ENCODE measurements at places on chromosomes 4 and X. TPM values are rescaled to one million over a fixed set of nuclear protein-coding genes. Genes with fewer than 3 reads are reported as not detected.

- DNase-seq, result no peak
Observed at GRCh38 chr4:162282684-162283083, 118.9 kb upstream of the FSTL5 start.

GRCh38 chrX:34656842-34657725 lies at the start of gene TMEM47:
TSS of gene TMEM47 (minus strand) at chrX:34657285. CDS start at chrX:34657029, 256 bp downstream.
- no peak for DNase-seq

GRCh38 chr4:108129196-108129595 lies 39.5 kb downstream of the LEF1 start:
- no peak for DNase-seq

The SLC39A8 gene
- 23.5 TPM for polyA plus RNA-seq

GRCh38 chrX:56600141-56600540 lies 36.7 kb downstream of the UBQLN2 start:
- no peak for DNase-seq

DNA sequence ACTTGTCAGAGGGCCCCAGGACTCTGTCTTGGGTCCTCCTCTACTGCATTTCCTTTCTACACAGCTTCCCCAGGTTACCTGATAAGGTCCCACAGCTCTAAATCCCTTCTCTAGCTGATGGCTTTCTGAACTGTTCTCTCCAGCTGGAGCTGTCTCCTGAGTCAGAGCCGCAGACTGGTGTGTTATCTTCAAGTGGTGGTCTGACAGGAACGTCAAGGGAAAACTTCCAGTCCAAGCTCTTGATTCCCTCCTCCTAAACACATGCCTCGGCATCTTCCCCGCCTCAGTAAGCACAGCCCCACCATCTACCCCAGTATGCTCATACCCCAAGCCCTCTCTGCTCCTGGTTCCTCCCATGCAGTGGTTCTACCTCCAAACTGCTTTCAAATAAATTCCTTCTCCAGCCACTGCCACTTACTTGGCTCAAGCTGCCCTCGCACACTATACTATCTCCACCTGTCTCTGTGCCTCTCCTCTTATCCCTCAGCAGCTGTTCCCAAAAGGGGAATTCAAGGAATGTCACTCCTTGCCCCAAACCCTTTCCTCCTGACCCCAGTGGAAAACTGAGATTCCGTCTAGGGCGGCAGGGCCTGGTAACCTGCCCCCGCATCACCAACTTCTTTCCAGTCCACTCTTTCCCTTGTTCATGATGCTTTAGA lies 17.2 kb upstream of the CENPU start:
- DNase-seq, result no peak

The MAGEE2 gene
- 1.0 TPM for polyA plus RNA-seq

DNA sequence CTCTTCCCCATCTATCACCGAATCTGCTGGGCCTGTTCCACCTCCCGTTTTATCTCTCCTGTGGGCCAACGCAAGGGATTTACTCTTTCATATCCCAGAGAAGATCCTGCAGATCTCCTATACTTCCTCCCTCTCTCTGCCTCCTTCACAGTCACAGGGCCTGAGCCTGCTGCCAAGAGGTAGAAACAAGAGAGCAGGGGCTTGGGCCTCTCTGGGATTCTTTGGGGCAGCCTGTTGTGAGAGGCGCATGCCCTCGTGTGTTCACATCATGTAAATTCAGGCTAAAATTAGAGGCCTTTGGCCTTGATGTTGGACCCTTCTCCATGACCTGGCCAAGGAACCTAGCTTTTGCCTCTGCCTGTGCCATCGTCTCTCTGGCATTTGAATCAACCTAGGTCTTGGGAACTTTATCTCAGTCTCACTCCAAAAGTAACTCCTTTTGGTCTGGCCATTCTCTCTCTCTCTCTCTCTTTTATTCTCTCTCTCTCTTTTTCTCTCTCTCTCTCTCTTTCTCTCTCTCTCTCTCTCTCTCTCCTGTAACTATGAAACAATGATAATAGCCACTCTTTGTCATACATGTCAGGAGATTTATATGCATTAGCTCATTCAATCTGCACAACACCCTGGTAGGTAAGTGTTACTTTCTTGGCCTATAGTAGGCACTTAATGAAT lies 20.0 kb upstream of the EFNB1 start:
- no peak for DNase-seq

The GABRE gene
- polyA plus RNA-seq, result 6.3 TPM

DNA sequence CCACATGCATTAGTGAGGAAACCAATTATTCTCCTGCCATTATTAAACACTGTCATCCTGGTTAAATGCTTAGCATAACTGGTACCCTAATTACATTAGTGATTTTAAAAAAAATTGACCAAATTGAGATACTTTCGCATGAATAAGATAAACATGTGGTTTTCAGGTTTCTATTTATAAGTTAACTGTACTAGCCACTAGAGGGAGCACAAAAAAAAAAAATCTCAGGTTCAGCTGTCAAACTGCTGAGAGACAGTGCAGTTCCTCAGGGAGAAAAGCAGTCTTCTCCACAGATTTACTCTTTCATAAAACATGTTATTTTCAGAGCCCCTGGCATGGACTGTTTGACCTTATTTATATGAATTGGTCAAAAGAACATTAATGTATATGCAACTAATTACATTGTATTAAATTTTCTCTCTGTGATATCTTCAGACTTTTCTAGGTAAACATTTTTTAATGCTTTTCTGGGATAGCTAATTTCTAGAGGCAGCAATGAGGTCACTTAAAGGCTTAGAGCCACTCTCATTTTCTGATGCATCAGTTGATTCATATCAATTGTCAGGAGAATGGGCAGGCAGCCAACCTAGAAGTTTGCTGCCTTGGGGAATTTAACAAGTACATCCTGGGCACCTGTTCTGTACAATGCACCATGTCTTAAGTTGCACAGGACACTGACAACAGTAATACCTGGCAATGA lies 167.5 kb downstream of the CDS1 start:
- DNase-seq, result no peak

The COX7B2 gene
- polyA plus RNA-seq, result not detected

GRCh38 chrX:44947995-44948394 lies 75.0 kb downstream of the KDM6A start:
- no peak for DNase-seq

DNA sequence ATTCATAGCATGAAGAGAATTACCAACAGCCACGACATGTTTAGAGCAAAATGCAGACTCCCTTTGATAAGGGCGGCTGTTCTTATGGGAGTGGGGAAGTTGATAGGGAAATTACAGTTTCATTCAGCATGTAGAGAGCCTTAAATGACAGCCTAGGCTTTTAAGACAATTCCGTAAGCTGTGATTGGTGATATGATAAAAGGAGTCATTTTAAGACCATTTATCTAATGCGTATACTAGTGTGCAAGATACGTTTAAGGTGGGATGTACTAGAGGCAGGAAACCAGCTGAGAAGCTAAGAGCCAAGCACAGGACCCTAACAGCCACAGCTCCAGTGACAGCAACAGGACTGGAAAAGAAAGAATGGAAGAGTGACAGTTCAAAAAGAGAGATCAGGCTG lies 102.2 kb upstream of the ZFP42 start:
- no peak for DNase-seq

DNA sequence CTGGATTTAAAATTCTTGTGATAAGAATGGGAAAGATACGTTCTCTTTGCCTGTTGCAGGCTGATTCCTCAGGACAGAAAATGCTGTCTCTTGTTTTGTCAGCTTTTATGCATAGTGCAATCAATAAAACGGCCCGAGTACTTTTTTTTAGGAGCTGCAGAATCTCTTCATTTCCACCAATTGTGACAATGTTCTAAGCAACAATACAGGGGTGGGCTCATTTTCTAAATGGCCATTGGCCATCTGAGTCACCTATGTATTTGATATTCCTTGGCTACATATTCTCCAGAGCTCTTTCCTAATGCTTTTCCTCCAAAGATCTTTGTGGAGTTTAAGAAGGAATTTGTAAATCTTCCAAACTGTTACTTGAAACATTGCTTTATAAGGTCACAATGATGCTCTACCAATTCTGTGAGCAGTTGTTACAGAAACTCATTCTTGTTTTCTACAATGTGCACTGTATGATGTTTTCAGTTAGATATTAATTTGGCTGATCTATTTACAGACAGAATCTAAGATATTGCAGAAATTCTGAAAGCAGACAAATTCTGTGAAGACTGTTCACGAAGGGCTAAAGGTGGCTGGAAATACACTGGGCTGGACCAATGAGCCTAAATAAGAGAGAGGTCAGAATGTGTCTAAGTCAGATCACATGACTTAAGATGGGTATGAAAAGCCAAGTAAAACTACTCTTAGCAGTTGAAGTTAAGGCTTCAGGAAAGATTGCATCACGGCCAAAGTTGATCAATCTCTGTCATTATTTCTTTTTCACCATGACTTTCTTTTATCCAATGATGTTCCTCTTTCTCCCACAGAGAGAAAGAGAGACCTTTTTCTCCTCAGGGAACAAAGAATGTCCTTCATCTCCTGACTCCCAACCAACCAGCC lies 33.4 kb downstream of the TAPT1 start:
- no peak for DNase-seq

The TRIM61 gene
- 3.5 TPM for polyA plus RNA-seq

DNA sequence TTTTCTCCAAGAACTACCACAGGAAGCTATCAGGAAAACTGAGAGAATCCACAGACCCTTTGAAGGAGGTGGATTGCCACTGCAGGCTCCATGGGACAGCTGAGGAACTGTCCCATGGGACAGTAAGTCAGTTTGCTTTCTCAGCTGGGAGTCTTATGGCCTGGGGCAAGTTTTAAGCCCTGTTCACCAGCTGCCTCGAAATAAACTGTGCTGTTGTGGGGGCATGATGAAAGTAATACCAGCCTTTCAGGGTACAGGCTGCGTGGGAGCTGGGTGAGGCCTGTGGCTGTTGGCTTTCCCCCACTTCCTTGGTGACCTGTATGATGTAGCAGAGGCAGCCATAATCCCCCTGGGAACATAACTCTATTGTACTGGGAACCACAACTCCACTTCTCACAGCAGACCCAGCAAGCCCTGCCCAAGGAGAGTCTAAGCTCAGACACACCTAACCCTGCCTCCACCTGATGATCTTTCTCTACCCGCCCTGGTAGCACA lies 452.1 kb downstream of the STPG2 start:
- DNase-seq, result no peak

The TAF7L gene
- 0.78 TPM for polyA plus RNA-seq

GRCh38 chr4:52925531-52925968 lies 63.4 kb downstream of the RASL11B start:
- DNase-seq, result no peak

DNA sequence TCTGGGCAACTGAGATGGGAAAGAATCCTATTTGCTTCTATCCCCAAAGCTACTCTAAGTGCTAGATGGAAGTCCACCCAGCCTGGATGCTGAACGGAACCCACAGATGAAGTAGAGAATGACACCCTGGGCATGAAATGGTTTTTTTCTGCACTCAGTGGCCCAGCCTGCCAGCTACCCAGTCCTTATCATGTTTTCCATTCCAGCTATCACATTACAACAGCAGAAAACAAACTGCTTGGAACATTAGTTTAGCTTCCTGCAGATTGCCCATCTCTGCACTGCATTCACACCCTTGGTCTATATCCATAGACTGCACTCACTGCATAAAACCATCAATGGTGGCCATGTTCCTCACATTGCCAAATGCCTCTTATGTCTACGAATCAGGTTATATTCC lies 79.1 kb downstream of the NYX start:
- DNase-seq, result no peak

The GCNA gene
- 3.4 TPM for polyA plus RNA-seq

- no peak for DNase-seq
Observed at GRCh38 chr4:118337954-118338353, 14.8 kb downstream of the PRSS12 start.

DNA sequence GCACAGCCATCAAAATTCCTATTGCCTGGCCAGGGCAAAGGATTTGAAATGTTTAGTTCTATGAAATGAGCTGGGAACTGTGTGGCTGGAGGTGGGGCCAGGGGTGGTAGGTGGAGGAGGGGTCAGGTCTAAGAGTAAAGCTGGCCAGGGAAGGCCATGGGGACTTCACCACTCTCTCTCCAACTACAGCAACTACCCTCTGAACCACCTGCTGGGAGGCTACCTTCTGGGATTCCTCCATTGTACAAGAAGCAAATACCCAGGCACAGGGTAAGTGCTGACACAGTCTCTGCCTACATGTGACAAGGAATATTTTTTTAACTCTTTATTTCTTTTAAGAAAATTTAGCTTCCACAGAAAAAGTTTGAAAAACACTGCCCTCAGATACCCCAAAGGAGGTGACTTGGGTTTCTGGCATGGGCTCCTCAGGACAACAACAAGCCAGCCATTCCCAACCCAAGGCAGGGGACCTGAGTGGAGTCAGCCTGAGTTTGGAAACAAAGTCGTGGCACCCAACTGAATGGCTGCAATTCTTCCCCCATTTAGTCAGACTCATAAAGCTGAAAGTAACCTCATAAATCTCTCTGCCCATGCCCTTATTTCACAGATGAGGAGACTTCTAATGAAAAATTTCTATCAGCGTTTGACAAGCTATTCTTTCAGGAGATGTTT lies 593.8 kb upstream of the DIPK2B start:
- DNase-seq, result no peak

The GASK1B gene
- 27.9 TPM for polyA plus RNA-seq

DNA sequence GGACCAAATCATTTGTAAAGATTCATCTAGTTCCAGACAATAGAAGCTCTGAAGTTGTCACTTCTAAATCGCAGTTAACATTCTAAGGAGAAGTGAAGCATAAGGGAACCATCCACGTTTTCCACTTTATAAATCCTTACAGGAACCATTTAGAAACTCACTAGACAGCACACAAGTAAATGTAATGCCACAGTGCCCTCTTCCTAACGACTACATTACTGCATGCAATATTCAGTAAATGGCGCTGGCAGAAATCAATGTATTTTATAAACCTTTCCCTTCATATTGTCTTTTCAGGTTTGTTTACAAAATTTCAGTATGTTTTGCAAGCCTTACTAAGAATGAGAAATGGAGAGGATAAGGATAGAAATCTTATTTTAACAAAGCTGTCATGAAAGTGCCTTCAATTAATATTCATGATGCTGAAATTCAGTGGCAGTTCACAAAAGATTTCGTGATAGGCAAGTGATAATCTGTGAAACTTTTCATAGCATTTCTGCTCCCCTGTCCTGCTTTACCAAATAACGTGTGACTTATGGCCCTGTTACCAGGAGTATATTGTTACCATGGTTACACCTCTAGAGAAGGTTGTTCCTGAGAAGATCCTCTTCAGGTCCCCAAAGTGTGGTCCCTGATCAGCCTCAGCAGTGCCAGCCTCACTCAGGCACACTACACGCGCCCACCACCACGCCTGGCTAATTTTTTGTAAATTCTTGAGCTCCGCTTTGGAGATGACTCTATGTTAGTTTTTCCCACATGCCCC lies 54.2 kb downstream of the TMA16 start:
- DNase-seq, result no peak

DNA sequence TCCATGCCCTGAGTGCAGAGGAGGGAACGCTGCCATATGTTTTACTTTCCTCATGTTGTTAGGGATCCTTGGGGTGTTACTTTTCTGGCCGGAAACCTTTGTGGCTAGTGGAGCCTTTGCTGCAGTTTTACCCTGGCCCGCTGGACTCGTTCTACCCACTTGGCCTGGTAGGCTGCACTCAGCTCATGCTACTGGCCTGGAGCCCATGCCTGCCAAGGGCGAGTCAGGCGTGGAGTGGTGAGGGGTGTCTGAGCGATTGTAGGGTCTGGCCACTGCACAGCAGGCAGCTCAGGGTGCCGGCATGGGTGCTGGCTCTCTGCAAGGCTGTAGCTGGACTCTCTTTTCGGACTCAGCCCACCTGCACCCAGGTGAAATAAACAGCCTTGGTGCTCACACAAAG lies 41.4 kb upstream of the IL9R start:
- DNase-seq, result no peak

Data from left renal cortex interstitium (tissue), 4 donors.